Activated CD4-positive, alpha-beta memory T cell treated with anti-CD3 and anti-CD28 coated beads, Interleukin-2, amount 10 ng/mL, durations not matched to agents 7 days and 5 days (primary cell): ENCODE measurements at places on chromosomes 2 and 18. TPM values are rescaled to one million over a fixed set of nuclear protein-coding genes. Genes with fewer than 3 reads are reported as not detected.
A peak's percentile ranks its signal among the peaks of the same experiment; 100 is the strongest.

GRCh38 chr2:61926531-61927477 is 21.3 kb downstream of the COMMD1 start:
- DNase-seq, result no peak

DNA sequence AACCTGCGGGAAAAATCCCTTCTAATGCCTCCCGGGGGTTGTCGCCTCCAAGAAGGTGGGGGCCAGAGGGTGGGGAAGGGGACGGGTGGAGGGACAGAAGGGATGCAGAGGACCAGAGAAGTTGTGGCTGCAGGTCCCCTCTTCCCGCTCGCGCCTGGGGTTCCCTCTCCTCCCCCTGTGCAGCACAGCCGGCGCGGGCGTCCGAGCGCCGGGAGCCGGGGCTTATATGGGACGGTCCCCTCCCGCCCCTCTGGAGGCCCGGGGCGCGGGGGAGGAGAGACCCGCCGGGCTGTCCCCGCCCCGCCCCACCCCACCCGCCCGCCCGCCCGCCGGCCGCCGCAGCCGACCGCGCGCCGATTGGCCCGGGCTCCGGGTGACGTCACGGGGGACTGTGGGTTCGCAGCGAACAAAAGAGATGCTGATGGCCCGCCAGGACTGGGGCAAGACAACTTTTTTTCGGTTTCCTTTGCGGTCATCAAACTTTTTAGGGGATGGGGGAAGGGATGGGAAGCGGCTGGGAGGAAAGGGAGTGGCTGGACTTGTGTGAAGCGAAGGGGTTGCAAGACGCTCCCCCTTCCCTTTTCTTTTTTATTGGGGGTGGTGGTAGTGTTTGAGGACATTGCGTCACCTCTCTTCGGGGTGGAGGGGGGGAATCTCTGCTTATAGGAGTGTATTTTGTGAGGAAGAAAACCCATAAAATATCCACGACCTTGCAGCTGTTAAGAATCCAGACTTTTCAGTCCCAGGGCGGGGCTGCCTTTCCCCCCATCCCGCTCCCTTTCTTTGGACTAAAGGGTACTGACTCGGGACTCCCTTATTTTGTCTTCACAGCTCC is at the start of gene FN1:
Gene FN1, minus strand, starts transcription at position 199 of the 835 bp plus-strand sequence. CDS start 266 bp downstream, outside the sequence.
- DNase-seq, result peak; percentile 74

GRCh38 chr18:31657823-31658669 is 26.3 kb downstream of the B4GALT6 start:
- no peak for DNase-seq

- DNase-seq, result no peak
These were observed 142.7 kb upstream of the ZNF804A start for GRCh38 chr2:184455624-184456023.

GRCh38 chr2:217552081-217552480 is 450.7 kb downstream of the TNS1 start:
- no peak for DNase-seq

DNA sequence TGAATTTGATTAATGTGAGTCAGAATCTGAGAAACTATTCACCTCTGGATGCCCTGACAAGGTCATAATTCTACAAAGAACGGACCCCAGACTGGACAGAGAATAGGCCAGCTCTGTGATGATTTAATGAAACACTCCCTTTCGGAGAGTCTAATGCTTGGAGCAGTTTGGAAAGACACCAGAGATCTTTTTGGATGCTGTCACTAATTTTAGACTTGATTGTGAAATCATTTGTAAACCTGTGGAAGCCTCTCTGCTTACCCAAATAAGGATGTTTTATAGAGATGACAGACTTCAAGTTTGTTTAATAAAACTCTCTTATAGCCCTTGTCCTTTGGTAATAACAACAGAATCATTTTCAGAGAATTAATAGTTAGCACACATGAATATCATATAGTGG is 83.5 kb downstream of the MYL12B start:
- DNase-seq, result no peak

- DNase-seq, result no peak
These were observed 52.4 kb downstream of the BIN1 start for GRCh38 chr2:127054604-127054930.

GRCh38 chr2:37657471-37657870 is 14.0 kb downstream of the CDC42EP3 start:
- DNase-seq, result no peak

GRCh38 chr2:27353762-27354596 is 2.6 kb downstream of the GTF3C2 start:
- no peak for DNase-seq

- no peak for DNase-seq
These were observed 122.0 kb downstream of the COPS8 start for GRCh38 chr2:237207646-237208045.

- no peak for DNase-seq
These were observed 268.0 kb downstream of the CYP26B1 start for GRCh38 chr2:71879509-71880184.

GRCh38 chr18:3891245-3891644 is 441.3 kb downstream of the TGIF1 start:
- DNase-seq, result no peak

DNA sequence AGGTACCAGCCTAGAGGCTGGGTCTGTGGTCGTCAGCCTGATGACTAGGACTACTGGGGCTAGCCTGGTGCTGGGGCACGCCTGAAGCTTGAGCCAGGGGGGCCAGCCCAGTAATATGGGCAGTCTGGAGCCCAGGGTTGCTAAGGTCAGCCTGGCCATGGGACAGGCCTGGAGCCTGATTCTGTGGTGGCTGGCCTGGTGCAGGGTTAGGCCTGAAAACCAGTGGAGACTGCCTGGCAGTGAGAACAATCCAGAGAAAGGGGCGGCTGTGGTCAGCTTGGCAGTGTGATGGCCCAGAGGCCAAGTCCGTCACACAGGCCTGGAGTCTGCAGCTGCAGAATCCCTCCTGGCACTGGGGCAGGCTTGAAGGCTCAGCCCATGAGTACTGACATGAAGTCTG is 445.8 kb downstream of the SATB2 start:
- no peak for DNase-seq

DNA sequence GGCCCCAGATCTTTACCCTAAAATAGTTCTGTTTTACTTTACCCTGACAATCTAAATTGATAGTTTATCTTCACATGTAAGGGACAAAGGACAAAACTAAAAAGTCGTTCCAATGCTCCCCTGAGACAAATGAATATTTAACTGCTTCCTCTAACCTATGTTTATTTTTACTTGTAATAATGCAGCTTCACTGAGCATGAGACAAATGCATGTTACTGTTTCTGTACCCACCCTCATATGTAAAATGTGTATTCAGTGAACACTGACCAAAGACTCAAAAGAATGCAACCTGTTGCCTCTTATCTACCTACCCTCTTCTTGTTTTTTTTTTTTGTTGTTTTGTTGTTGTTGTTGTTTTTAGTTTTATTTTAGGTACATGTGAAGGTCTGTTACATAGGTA is 1570.9 kb upstream of the SLC39A10 start:
- no peak for DNase-seq

- no peak for DNase-seq
These were observed 101.2 kb downstream of the MCFD2 start for GRCh38 chr2:46814160-46814961.

GRCh38 chr2:191270306-191271161 is 25.3 kb downstream of the MYO1B start:
- DNase-seq, result no peak

GRCh38 chr2:161306919-161307318 is 1.3 kb upstream of the PSMD14 start:
- no peak for DNase-seq

DNA sequence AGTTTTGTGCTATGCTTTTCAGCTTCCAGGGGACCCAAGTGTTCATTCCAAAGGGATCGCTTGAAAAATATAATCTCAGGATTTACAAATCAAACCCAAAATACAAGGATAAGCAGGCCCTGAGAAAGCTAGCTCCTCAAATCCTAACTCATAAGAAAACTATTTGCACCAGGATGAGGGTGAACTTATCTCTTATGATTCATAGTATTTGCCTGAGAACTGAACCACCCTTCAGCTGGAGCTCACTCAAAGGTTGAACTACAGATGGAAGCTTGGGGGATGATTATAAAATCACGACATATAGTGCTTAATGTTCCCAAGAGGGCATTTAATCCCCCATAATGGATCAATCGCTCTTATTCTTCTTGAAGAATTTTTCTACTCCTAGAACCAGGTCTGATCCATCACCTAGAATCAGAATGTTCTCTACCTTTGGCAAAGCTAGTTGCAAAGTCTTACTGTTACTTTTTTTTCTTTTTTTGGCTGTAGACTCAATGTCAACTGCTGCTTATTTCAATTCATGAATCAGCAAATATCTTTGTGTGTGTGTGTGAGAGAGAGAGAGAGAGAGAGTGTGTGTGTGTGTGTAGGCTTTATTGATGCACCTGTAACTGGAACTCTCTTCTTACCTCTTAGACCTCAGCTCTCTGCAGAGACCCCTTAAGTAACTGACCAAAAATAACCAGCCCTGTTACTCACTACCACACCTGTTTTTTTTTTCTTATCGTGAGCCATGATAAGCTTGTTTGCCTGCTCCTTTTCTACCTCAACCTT is 44.8 kb downstream of the ARL4C start:
- DNase-seq, result no peak

Gene DYNAP
- not detected for total RNA-seq

Gene SALL3
- total RNA-seq, result not detected

Gene PSTPIP2
- total RNA-seq, result 8.3 TPM

Gene MERTK
- 0.35 TPM for total RNA-seq

Gene MAP3K20
- 13.7 TPM for total RNA-seq

Gene NETO1
- total RNA-seq, result not detected

Gene DSG1
- total RNA-seq, result not detected

Gene HOXD4
- total RNA-seq, result not detected
